Neural progenitor cell (in vitro differentiated cells): ENCODE measurements at places on chromosomes 6 and 20. TPM values are rescaled to one million over a fixed set of nuclear protein-coding genes. Genes with fewer than 3 reads are reported as not detected.

SAPCD1 gene
- 10.1 and 11.9 TPM in 2 replicates for total RNA-seq

EHMT2 gene
- 93.3 and 189 TPM in 2 replicates for total RNA-seq

ETV7 gene
- total RNA-seq = 0.09 and 0.11 TPM in 2 replicates

UBR2 gene
- 24.4 and 34.7 TPM in 2 replicates for total RNA-seq

SNAP25 gene
- total RNA-seq = not detected in 2 replicates

TRIM10 gene
- not detected in 2 replicates for total RNA-seq

FAM83D gene
- total RNA-seq = 73.9 and 76.7 TPM in 2 replicates

CST5 gene
- not detected in 2 replicates for total RNA-seq

TMEM244 gene
- total RNA-seq = not detected in 2 replicates

GRCh38 chr20:37873884-37874283 is 29.0 kb upstream of the VSTM2L start:
- H3K27me3 ChIP-seq = no peaks in the 10 kb centered on the region
- peak; percentile 49 for DNase-seq
- H3K36me3 ChIP-seq = no peaks in the 10 kb centered on the region
- peaks cover 8% of the 10 kb centered on the region for H3K4me1 ChIP-seq
- H3K27ac ChIP-seq = no peak overlapping the region
- no peak overlapping the region for H3K4me3 ChIP-seq

DNA sequence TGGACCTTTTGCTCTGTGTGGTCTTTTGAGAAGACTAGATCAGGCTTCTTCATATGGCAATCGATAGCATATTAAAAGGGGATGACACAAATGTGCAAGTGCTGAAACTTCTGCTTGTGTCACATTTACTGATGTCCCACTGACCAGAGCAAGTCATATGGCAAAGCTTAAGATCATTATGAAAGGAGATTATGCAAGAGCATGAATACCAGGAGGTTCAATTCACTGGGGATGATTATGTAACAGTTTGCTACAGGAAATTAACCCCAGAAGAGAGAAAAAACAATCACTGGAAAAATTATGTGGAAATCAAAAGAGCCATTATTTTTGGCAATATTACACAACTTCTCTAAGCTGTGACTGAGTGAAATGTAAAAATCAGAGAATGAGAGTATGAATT is 13.7 kb upstream of the PRDM13 start:
- no peak overlapping the region for H3K4me3 ChIP-seq
- no peak overlapping the region for H3K27ac ChIP-seq
- peaks cover 3% of the 10 kb centered on the region for H3K4me1 ChIP-seq
- peaks cover 100% of the 10 kb centered on the region for H3K27me3 ChIP-seq

DNA sequence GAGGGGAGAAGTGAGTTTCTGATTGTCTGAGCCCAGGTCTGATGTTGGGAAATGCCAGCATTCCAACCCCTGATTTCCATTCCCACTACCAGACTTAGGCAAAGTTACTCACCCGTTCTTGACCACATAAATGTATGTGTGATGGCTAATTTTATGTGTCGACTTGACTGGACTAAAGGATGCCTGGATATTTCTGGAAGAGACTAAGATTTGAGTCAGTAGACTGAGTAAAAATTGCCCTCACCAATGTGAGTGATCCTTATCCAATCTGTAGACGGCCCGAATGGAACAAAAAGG is 95.8 kb upstream of the TAB2 start:
- no peak for DNase-seq
- H3K27ac ChIP-seq = no peak overlapping the region
- peaks cover 59% of the 10 kb centered on the region for H3K4me1 ChIP-seq
- H3K27me3 ChIP-seq = no peaks in the 10 kb centered on the region
- H3K36me3 ChIP-seq = no peaks in the 10 kb centered on the region

DNA sequence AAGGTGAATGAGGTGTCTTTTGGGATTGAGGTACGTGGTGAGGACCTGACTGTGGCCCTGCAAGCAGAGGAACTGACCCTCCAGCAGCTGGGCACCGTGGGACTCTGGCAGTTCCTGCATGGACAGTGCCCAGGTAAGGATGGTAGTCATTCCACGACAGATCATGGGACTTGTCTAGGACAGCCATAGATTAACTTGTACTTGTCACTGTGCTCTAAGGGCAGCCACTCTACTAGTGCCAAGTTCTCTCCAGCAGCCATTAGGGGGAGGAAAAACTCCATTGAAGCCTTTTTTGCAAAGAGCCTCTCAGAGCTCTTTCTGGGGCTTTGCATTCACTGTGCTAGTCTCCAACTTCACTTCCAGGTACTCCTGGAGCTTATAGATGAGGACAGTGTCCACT is 20.4 kb downstream of the TAF11 start:
- no peaks in the 10 kb centered on the region for H3K36me3 ChIP-seq
- DNase-seq = no peak
- H3K4me1 ChIP-seq = no peaks in the 10 kb centered on the region
- no peak overlapping the region for H3K27ac ChIP-seq
- H3K27me3 ChIP-seq = no peaks in the 10 kb centered on the region

- no peak overlapping the region for H3K27ac ChIP-seq
- no peak overlapping the region for H3K4me3 ChIP-seq
- no peak for DNase-seq
- H3K27me3 ChIP-seq = no peaks in the 10 kb centered on the region
- no peaks in the 10 kb centered on the region for H3K36me3 ChIP-seq
Measured at GRCh38 chr20:44022464-44022863, 107.8 kb downstream of the TOX2 start.

DNA sequence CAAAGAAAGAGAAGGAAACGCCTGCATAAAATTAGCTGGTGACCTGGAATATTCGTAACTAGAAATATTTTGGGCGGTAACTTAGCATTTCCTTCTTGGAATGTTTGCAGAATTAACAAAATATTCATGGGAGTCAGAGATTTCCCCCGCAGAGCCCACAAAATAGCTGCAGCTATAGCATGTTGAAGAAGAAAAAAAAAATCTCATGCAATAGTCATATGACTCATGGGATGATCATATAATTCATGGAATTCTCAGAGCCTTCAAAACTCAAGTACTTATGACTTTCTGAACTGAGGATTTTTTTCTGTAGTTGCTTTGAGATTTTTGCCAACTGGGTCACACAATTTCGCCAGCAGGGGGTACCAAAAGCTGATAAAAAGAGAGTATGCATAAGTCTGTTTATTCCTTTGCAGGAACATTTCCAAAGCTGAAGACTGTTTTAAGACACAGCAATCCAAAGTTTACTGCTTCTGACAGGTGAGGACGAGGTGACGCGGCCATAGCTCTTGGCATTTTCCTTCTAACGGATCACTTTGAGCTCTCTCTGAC is 586.0 kb upstream of the CHD6 start:
- H3K27me3 ChIP-seq = no peaks in the 10 kb centered on the region
- peak; percentile 34 for DNase-seq
- no peaks in the 10 kb centered on the region for H3K4me1 ChIP-seq
- no peak overlapping the region for H3K4me3 ChIP-seq

DNA sequence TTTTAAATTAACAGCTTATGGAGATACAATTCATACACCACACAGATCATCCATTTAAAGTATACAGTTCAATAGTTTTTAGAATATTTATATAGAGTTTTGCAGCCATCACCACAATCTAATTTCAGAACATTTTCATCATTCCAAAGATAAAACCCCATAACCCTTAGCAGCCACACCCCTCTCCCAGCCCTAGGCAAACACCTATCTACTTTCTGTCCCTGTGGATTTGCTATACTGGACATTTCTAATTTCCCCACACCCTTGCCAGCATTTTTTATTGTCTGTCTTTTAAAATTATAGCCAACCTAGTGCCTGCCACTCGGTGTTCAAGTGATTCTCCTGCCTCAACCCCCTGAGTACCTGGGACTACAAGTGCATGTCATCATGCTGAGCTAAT is 23.0 kb upstream of the AKAP7 start:
- no peak overlapping the region for H3K27ac ChIP-seq
- no peak overlapping the region for H3K4me3 ChIP-seq
- no peak for DNase-seq
- H3K36me3 ChIP-seq = no peaks in the 10 kb centered on the region

- H3K36me3 ChIP-seq = no peaks in the 10 kb centered on the region
- H3K27me3 ChIP-seq = no peaks in the 10 kb centered on the region
- DNase-seq = no peak
- no peak overlapping the region for H3K4me3 ChIP-seq
- no peak overlapping the region for H3K27ac ChIP-seq
Measured at GRCh38 chr6:2133716-2134310, 111.6 kb downstream of the GMDS start.

DNA sequence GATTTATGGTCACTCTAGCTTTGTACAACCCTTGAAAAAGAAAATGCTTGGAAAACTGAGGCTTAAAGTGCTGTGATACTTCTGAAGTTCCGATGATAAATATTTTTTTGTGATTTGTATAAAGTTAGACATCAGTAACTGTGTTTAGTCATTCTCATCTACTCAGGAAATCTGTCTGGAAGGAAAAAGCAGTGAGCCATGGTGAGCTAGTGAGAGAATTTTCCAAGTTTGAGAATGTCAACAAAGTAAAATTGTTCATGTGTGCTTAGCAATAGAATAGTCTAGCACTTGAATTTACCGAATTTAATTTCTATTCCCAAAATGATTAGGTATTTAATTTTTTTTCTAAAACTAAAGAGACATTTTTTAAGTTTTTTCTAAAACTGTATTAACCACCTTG is 41.3 kb upstream of the PLCB4 start:
- no peaks in the 10 kb centered on the region for H3K27me3 ChIP-seq
- no peaks in the 10 kb centered on the region for H3K4me1 ChIP-seq
- no peaks in the 10 kb centered on the region for H3K36me3 ChIP-seq
- no peak overlapping the region for H3K4me3 ChIP-seq
- no peak for DNase-seq

DNA sequence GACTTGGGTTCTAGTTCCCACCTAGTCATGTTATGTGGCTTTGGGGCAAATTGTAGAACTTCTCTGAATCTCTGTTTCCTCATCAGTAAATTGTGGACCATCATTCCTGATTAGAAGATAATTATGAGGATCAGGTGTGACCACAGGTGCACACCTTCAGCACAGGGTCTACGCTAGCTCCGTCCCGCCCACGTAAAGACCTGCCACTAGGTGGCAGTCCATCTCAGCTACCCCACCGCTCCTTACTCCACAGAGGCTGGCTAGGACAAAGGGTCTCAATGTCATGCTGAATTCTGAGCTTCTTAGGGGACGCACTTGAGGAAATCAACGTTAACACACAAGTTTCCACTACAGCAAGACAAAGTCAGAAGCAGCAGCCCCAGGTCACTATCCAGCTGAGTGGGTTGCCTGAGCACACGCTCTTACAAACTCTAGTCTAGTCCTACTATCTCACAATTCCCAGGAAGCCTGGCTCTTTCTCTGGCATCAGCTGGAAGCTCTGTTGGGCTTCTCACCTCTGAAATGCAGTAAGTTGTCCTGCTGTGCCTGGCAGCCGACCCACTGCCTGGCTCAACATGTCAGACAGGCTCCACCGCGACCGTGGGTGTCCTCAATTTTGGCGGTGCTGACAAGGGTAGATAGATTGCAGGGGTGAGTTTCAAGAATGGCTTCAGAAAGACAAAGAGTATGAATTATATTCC is 2.0 kb upstream of the PLCG1 start:
- H3K4me1 ChIP-seq = peaks cover 30% of the 10 kb centered on the region
- H3K27ac ChIP-seq = no peak overlapping the region
- peak; percentile 74 for DNase-seq
- no peak overlapping the region for H3K4me3 ChIP-seq
- no peaks in the 10 kb centered on the region for H3K36me3 ChIP-seq

DNA sequence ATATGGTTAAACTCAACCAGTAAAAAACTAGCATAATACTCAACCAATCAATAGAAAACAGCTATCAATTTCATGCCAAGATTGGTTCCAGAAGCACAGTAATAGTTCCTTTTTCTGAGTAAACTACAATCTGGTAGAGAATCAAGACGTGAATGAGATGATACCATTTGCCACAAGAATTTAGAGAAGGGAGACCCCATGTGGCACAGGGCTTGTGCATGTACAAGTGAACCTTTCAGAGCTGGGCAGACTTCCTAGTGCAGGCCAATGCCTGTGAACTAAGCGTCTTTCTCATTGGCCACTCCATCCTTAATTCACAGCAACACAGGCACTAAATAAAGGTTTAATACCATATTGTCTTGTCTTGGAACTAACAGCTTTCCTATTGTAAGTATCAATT is 213.5 kb downstream of the RFPL4B start:
- H3K36me3 ChIP-seq = no peaks in the 10 kb centered on the region
- peaks cover 19% of the 10 kb centered on the region for H3K4me1 ChIP-seq
- H3K27ac ChIP-seq = no peak overlapping the region
- peak; percentile 43 for DNase-seq

DNA sequence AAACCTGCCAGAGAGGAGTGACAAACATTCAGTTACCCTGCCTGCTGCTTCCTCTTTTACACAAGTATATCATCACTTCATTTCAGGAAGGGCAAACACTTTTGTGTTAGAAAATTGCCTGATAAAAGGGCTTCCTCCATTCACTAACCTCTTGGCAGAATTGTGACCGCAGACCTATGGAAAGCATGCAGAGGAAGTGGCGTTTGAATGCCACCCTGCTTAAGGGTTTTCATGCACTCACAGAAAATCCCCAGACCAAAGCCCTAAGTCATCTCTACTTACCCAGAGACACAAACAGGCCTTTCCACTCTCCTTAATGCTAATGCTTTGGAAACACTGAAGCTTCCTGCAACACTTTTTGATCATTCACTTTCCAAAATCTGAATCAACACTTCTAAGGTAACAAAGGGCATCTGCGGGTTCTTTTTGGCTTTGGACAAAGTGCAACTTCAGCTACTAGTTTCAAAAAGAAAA is 22.1 kb upstream of the RALGAPA2 start:
- no peaks in the 10 kb centered on the region for H3K36me3 ChIP-seq
- no peak overlapping the region for H3K27ac ChIP-seq
- no peak overlapping the region for H3K4me3 ChIP-seq
- peak; percentile 39 for DNase-seq

GRCh38 chr6:156402227-156402626 is 375.0 kb upstream of the ARID1B start:
- no peak for DNase-seq
- H3K27ac ChIP-seq = no peak overlapping the region
- peaks cover 9% of the 10 kb centered on the region for H3K4me1 ChIP-seq
- no peak overlapping the region for H3K4me3 ChIP-seq

- H3K4me1 ChIP-seq = peaks cover 26% of the 10 kb centered on the region
- H3K27me3 ChIP-seq = no peaks in the 10 kb centered on the region
- DNase-seq = no peak
- H3K36me3 ChIP-seq = no peaks in the 10 kb centered on the region
- no peak overlapping the region for H3K27ac ChIP-seq
Measured at GRCh38 chr6:43708860-43709653, 21.5 kb upstream of the MRPS18A start.

- no peak overlapping the region for H3K4me3 ChIP-seq
- H3K27me3 ChIP-seq = no peaks in the 10 kb centered on the region
- no peak overlapping the region for H3K27ac ChIP-seq
- H3K36me3 ChIP-seq = no peaks in the 10 kb centered on the region
- H3K4me1 ChIP-seq = no peaks in the 10 kb centered on the region
Measured at GRCh38 chr20:54535746-54536145, 60.4 kb downstream of the DOK5 start.
